ENCODE measurements at places on chromosomes 13 and 19.

DNA sequence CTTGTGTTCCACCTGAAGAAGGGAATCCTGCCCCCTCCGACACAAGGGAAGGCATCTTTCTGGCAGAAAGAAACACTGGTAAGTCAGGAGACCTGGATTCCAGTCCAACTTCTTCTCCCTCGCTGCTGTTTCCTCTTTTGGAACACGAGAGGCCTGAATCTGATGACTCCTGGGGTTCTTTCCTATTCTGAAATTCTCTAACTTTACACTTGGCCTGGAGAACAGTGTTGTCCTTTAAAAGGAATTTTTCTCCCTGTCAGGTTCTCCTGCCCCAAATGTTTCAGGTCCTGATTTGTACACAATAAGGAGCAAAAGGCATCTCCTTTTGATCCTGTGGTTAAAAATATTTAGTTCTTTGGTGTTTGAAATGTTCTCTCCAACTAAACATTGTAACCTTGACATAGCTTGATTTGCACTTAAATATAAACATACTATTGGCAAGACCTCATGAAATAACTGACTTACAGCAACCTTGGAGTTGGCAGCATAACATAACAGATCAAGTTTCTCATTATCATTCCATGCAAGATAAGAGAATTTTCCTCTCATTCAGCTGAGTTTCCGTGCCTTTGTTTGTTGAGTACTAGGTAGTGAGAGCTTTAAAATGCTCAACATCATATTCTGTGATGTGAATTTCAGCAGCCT, 244.8 kb downstream of the COG6 start:
- no peak for DNase-seq

- no peak for DNase-seq
Observed at GRCh38 chr13:70932511-70932910, 824.3 kb upstream of the KLHL1 start.

- DNase-seq = no peak
Observed at GRCh38 chr13:38202740-38203139, 146.9 kb upstream of the UFM1 start.

GRCh38 chr19:40080289-40080688, 10.5 kb downstream of the ZNF780A start:
- no peak for DNase-seq

DNA sequence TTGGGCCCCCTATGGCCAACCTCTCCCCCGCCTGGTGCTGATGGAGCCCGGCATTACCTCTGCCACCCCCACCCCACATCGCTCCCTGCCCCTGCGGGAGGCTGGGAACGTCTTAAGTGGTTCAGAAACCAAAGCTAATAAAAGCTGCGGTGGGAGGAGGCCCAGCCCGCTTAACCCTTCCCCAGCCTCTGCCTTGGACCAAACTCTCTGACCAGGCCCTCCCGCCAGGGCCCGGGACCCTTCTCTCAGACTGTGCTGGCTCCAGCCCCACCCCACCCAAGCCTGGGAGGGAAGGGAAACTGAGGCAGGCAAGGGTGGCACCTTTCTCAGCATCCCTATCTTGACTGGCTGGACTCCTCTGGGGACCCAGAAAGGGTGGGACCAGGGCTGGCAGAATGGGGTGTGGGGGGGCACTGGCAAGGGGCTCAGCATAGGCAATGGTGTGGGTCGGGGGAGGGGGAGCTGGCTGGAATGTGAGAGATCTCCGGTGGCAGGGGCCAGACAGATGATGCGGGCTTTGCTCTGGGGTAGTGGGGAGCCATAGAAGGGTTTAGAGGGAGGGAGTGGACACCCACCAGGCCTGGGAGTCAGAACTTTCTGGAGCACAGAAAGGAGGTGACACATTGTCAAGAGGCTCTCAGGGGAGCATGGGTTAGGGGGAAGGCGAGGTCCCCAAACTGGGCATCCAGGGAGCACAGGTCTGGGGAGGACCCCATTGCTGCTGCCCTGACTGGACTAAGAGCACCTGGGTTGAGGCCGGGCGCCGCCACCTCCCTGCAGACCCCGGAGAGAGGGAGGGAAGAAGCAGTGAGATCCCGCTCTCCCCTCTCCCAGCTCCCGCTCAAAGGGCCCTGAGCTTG, 21.9 kb downstream of the SMIM24 start:
- DNase-seq = no peak

DNA sequence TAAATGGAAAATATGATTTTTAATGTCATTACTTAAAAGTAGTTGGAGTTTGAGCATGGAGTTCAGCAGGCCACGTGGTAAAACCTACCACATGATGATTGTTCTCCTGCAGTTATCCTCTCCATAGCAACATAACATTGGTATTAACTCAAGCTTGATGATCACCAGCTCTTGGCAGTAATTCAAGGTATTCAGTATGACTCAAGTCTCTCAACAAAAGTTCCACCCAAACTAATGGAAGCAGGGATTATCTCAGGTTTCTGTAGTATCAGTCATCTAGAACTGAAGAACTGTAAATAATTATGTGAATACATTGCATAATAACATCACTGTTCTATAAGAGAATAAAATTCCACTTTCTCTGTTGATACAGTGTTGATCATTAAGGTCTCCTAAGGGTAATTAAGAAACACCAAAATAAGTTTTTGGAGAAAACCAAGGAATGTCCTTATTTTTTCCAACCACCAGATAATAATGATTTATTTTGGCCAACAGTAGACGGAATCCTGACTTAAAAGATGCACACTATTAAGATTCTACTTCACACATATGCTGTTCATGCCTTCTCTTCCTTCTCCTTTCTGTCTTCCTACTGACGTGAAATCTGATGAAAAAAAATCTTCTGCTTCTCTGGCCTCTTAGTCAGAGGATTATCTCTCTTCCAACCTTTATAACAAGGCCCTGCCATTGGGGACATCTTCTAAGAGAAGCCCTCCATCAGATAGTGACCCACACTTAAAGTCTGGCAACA, 1092.3 kb downstream of the EFNB2 start:
- no peak for DNase-seq

DNA sequence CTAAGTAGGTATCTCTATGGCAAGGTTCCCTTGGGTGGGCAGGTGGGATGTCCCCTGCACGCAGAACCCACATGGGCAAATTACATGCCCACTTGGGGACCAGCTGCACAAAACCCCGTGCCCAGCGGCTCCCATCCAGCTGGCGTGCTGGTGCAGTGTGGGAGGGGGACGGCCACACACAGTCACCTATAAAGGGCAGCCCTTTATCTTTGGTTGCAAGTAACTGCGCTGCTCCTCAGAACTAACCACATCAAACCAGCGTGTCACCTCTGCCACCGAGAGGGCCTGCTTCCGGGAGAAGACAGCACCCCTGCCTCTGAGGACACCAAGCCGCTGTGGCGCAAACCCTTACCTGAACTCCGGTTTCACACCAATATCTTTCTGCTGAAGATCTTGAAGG, 32.2 kb downstream of the ANKRD27 start:
- DNase-seq = no peak

GRCh38 chr13:104526561-104526960, 1460.3 kb upstream of the SLC10A2 start:
- DNase-seq = no peak

DNA sequence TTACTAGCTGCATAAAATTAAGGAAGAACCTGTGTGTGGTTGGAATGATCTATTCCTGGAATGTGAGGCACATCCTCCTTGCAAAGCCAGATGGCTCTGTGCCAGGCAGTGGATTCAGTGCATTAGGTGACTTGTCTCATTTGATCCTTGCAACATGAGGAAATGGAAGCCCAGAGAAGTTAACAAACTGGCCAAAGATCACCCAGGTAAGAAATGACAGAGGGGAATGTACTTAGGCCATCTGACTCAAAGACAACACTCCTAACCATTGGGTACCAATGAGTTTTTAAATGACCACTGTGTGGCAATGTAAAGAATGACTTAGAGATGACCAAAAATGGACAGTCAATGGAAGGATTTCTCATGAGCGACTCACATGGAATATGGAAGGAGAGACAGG, 114.2 kb upstream of the RXFP2 start:
- DNase-seq = no peak

DNA sequence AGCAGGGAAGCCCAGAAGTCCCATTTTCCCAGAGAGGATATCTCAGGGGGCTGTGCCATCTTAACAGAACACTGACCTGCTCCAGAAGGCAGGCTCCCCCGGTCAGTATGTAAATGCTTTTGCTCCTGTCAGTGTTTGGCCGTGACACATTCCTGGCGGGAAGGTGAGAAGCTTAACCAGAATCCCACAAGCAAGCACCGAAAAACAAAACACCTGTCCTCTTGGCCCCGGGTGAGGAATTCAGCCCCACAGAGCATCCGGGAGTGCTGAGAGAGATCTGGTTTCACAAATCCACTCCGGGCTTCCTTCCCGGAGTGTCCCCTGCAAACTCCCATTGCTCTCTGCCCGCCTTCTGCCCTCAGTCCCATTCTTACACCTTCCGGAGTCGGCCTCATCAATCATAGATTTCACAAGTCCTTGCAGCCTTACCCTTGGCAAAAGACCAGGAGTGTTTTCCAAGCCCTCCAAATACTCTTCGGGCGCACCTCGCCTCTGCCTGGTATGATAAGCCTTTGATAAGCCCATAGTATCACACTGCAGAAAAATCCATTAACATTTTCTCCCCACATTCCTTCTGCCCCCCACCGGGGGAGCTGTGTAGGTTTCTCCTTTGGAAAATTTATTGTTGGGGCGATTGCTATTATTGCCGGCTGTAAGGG, 12.2 kb downstream of the TPM4 start:
- DNase-seq = no peak

- DNase-seq = no peak
Observed at GRCh38 chr13:40558656-40559055, 107.8 kb downstream of the FOXO1 start.

DNA sequence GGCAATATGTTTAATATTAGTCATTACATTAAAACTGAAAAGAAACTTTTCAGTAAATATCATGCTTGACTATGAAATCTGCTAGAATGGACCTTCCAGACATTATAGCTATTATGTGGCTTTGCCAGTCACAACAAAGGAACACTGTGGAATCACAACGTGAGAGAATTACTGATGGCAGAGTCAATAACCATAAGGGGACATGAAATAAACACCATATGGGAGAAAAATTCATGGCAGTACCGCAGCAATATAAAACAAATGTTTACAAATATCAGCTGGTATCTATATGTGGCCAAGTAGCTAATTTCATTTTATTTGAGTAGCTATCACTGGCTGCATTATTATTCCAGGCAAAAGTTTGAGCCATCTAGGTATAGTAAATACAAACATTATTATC, 1818.6 kb downstream of the PCDH9 start:
- DNase-seq = no peak

DNA sequence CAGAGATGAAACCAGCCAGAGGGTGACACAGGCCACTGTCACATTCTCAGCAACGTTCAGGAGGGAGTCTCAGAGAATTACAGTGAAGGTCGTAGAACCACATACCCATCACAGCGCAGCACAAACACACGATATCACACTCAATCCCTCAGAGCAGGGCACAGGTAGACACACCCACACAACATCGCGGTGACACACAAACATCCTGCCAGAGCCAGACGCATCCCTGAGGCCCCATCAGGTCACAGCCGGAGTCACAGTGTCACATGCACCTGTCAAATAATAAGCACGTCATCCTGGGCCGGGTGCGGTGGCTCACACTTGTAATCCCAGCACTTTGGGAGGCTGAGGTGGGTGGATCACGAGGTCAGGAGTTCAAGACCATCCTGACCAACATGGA, 17.5 kb downstream of the ELAVL3 start:
- no peak for DNase-seq

DNA sequence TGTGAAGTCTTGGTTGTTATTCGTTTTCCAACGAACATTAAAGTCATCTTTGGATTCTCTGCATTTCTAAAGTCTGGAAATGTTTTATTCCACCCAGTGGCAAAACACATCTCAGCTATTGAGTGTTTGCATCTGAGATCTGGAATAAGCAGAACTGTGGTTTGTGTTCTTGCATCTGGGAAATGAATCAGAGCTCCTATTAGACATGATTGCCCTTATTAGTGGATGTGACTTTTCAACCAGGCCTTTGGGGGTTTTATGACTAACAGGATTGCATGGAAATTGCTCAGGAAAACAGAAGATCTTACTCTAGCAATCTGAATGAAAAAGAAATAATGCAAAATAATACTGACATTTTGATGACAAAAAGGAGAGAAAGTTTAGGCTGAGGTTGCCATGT, 488.8 kb downstream of the IRS2 start:
- DNase-seq = no peak

DNA sequence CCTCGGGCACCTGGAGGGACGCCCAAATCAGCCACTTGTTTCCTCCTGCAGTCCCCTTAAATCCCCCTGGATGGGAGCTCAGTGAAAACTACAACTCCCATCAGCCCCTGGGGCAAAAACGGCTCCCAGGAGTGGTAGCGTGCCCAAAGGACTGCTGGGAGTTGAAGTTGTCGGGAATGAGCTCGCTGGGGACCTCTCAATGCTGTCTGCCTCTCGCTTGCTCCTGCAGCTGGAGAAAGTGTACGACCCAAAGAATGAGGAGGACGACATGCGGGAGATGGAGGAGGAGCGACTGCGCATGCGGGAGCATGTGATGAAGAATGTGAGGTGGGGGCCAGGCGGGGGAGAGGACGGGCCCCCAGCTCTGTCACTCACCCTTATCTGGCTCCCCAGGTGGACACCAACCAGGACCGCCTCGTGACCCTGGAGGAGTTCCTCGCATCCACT, 14.7 kb upstream of the DHDH start:
- no peak for DNase-seq

Measured in naive B cell (primary cell).